ENCODE measurements at places on chromosomes 5 and 9.

- DNase-seq = no peak
Measured at GRCh38 chr5:55771175-55771655, 33.4 kb downstream of the DDX4 start.

DNA sequence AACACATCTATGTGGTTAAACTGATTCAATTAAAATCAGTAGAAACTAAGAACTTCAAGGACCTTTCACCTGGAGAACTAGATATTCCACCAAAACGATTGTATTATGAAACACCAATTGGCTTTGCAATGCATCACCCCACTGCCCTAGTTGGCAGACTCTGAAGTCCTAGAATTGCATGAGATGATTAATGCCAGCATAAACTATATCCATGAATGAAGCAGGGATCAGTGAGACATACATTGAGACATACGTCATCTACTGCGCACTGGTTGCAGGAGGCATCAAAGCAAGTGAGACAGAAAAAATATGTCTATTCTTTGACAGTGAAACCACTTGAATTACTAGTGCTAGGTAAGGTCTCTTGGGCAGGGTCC is 9.7 kb upstream of the ZNF354A start:
- DNase-seq = no peak

DNA sequence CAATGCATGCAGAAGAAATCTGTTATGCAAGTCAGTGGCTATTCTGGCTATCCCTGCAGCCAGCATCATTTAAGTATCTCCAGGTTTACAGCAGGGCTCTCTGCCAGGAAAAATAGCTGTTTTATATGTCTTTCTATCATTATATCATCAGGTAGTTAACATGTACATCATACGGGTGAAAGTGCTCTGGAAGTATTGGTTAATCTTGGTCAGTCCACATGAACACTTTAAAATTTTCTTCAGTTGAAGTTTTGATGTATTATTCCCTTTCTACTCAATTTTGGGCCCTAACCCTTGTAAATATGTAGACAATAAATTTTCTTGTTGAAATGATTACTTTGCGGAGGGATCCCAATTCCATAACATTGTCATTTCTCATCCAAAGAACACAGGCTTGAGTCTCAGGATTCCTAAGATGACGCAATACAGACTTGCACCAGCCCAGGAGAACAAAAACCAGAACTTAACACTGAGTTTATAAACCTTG is 67.5 kb downstream of the SEMA6A start:
- DNase-seq = peak; percentile 85

DNA sequence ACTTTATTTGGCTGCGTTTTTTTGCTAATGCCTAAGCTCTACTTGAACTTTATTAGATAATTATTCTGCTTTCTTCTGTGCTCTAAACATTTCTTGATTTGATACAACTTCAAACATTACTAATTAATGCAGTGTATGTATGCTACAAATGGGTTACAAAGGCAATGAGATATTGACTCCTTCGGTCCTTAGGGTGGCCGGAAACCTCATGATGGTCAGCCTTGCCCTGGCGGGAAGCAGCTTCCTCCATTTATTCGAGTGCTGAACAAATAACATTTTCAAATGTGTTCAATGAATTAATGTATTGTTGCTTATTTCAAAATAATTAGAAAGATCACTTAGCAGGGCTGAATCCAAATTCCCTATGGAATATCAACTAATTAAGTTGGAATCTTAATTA is 3.9 kb upstream of the LNPEP start:
- no peak for DNase-seq

DNA sequence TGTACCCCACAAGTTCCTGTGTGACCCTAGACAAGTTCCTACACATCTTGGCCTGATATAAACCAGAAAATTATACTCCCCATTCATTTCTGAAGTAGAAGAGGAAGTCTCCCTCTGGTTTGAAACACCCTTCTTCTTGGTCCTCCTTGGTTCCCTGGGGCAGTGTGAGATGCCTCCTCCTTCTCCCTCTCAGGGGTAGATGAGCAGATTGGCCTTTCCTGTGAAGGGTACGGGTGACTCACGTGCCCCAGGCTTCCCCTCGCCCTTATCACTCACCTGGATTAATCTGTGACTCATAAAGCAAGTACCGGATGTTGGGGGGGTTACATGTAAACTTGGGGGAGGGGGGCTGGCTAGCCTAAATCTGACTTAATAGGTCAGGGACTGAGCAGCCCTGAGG is 11.1 kb upstream of the AQP3 start:
- DNase-seq = no peak

- no peak for DNase-seq
Measured at GRCh38 chr5:78540335-78541085, 108.1 kb downstream of the LHFPL2 start.

DNA sequence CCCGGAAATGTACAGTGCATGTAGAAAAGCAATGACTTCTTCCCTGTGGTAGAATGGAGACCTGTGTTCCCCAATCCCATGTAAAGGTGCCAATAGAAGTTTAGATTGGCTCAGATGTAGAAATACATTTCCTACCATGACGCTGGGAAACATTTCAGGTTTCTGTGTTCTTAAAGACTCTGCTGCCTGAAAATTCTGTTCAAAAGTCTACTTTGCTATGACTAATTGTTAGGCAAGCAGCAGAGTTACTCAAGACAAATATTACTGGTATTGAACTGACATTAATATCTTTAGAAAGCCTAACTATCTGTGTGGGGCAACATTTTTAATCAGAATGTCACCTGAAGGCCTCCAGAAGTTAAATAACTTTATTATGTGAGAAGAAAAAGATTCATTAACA is 75.5 kb upstream of the ELL2 start:
- DNase-seq = peak; percentile 47

DNA sequence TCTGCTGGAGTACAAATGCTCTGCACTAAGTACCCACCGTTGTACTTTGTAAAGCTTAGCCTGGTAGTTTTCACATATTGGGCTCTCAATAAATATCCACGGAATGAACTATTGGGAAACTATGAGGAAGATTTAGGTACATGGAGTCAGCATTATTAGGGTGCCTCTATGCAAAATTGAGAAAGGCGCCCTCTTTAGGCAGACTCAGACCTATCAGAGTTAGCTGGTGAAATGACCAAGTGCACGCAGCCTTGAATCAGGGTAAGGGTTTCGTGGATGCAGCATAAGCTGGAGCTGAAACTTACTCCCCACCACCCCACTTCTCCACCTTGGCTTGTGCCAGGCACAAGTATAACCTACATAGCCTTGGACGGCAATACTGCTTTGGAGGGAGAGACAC is 1178.8 kb upstream of the DMAC1 start:
- DNase-seq = no peak

DNA sequence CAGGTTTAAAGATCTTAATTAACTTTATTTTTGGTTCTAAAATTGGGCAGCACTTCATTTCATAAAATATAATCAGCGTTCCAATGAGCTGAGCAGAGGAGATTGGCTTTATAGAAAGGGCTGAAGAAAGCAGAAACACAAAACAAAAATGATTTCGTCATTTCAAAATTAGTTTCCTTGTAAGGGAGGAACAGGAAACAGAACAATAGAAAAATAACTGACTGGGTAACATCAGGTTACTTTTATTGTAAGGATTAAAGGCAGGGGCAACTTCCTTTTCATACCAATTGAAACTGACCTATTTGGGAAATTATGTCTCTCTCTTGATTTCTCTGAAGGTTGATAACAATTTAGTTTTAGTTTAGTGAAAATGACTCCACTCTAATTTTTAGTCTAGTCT is 157.1 kb downstream of the ATP10B start:
- no peak for DNase-seq
